ENCODE measurements at places on chromosomes 11 and 22.

- peak; percentile 85 for DNase-seq
Measured at GRCh38 chr11:120172054-120172911, 34.4 kb upstream of the TRIM29 start.

DNA sequence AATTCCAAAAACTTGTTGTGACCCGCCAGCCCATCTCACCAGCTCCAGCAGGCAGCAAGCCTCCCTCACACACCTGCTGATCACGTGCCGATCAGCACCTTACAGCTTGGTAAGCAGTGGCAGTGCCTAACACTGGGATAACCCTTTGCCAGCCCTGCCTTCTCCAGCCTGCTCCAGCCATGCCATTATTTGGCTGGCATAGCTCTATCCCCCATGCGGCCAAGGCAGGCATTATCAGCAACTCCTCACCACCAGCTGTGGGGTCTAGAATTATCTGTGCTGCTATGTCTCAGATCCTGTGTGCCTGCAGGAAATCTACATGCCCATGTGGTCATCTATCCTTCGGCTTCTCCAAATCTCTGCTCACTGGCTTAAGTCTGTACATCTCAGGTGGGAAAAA, 215.0 kb downstream of the ST3GAL4 start:
- DNase-seq: no peak

DNA sequence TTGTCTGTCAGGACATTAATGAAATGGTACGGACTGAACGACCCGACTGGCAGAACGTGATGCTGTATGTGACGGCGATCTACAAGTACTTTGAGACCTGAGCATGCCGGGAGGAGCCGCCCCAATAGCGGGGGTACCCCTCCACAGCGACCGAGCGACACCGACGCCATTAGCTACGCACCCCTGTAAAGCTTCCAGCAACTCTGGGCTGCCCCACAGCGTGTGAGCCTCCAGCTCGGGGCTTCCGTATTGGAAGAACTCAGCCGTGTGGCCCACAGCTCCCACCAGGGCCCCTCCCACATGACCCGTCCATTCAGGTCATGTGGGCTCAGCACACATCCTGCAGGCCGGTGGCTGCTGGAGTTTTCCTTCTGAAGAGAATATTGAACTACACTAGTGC, 12.9 kb upstream of the ADORA2A start:
- DNase-seq: no peak

DNA sequence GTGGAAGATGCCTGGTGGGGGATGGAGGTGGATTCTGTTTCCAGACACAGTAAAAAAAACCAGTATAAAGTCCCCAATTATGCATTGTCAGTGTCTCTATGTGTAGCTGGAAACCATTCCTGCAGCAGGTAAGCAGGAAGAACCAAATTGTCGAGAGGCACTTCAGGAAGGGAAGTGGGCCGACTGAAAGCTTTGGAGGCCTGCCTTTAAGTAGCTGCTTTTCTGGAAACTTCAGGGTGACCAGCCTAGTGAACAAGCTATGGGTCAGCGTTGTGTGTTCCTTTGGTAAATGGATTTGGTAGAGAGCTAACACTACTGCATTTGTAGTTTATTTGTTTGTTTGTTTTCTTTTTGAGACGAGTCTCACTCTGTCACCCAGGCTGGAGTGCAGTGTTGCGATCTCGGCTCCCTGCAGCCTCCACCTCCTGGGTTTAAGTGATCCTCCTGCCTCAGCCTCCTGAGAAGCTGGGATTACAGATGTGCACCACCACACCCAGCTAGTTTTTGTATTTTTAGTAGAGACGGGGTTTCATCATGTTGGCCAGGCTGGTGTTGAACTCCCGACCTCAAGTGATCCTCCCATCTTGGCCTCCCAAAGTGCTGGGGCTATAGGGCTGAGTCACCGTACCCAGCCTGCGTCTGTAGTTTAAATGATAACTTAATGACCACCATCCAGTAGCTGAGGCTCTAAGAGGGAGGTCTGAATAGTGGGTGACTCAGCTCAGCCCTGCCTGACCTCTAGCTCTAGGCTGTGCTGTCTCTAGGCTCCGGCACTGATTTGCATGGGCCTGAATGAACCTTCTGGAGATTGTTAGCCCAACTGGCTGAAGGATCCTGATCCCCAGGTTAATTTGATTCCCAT, 12.8 kb downstream of the PTPRJ start:
- no peak for DNase-seq

- DNase-seq: no peak
Measured at GRCh38 chr11:124474079-124474478, 28.6 kb upstream of the OR8B8 start.

- no peak for DNase-seq
Measured at GRCh38 chr11:82898241-82898640, 2.0 kb downstream of the PRCP start.

GRCh38 chr22:24134090-24134846, 47.0 kb upstream of the SUSD2 start:
- no peak for DNase-seq

DNA sequence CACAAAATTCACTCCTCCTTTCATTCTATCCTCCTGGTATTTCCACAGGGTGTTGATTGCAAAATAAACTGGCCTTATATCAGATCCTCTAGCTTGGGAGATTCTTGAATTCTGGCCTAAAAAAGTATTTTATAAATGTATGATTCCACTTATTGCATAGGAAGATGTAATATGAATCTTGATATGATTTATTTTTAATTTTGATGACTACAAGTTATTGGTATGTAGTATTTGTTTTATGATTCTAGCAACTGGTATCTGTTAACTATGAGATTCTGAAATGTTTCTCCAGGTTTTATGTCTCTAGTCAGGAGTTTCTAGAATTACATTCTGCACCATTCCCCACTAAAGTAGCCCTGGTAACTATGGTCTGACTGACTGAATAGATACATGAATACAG, 373.9 kb upstream of the C11orf87 start:
- no peak for DNase-seq

- no peak for DNase-seq
Measured at GRCh38 chr11:94895451-94895850, 77.9 kb downstream of the CWC15 start.

DNA sequence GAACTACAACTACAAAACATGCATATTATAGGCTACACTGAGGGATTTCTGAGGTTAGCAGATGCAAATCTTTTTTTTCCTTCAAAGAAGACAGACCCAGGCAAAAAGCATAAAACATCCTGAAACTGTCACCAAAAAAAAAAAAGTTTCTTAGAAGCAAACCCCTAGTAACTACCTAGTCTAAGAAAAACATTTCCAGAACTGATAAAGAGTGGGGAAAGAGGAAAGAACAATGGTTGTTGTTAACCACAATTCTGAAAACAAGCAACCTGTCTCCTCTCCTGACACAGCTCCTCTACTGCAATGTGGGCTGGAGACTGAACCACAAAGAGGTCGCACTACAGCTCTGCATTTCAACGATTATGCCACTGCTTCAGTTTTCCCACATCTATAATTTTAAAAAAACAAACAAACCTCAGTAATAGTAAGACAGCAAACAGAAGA, 15.0 kb downstream of the DENND5A start:
- DNase-seq: no peak

DNA sequence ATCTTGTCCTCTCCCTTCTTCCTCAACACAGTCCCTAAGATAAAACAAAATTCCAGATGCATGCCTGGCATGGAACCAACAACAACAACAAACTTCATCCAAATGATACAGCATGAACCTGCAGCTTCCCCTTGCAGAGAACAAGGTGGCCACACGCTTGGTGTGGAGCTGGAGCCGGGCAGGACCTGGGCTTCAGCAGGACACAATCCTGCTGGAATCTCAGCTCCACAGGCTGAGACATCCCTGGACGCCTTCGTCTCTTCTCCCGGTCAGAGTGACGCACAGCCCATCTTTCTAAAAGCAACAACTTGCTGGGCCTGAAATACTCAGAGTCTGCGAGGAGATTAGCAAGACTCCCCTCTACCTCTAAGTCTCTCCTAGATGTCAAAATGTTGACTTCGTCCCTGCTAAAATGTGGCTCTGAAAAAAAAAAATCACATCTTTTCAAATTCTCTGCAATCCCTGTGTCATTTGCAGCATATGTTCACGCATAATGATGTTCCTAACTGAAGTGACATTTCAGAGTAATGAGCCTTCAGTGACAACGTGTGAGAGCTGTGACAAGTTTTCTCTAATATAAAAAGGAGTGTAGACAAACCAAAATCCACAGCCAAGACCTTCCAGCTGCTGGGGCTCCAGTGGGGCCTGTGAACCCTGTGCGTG, 1232.3 kb downstream of the TBC1D22A start:
- DNase-seq: no peak

- no peak for DNase-seq
Measured at GRCh38 chr11:92266806-92267205, 42.2 kb downstream of the FAT3 start.

DNA sequence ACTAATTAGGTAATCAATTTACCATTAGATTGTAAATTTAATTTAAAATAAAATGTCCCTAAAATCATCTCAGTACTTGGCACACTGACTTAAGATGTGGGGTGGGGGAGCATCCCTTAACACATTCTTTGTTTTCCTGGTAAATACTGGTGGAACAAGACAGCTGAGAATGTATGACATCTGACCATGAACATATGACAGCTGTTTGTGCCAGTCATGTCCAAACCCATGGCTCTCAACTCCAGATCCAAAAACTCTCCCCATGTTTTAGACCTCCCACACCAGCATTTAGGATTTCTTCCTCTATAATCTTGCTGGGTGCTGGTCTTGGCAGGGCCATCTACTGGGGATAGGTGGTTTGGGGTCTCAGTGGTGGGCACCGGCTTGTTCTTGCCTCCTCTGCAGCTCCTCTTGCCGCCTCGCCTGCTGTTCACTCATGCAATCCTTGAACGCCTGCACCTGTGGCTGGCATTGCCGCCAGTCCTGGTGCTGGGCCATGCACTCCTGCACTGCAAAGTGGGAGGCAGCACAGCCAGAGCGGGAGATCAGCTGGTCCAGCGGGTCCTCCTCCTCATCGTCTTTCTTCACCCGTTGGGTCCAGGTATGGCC, 3.8 kb downstream of the COA4 start:
- no peak for DNase-seq

DNA sequence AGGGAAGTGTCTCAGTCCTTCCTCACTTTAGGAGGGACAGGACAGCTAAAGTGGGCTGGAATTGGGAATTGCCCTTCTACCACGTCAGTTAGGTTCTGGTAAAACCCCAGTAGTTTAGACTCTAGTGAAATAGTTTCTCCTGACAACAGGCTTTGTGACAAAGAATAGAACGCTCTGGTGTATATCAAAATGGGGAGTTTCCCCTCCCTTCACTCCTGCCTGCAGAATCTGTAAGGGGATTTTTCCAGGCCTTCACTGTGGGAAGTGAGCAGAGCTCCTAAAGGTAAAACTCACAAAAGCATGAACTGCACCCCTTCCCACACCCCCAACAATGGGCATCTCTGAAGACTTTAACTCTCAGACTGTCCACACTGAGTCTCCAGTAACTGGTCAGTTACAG, 460.9 kb upstream of the LRRC4C start:
- no peak for DNase-seq

DNA sequence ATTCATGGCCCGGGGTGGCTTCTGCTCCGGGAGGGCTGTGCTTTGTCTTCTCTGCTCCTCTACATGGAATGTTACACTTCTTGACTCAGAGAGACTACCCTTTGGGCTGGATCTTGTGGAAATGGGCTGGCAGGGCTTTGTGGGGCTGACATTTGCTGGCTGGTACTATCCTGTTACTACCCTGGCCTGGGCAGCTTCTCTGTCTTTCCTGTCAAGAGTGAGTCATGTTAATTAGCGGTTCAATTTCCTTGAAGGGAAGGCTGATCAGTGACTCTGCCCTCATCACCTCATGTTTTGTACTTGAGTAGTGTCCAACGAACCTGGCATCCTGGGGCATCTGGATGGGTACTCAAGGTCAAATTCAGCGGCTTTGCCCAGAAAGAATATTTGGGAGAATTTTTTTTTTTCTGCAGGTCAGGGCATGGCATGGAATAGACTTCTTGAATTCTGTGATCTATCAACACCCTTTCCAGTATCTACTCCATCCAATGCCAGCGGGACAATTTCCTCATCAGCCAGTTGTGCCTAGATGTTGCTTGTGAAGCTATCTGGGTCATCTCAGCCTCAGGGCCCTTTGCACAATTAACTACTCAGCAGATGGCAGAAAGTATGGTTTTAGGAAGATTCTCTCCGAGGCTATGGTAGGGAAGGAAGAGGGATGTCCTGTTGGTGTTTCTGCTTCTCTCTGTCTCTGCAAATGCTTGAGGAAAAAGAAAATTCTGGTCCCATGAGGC, 140.5 kb upstream of the PLET1 start:
- no peak for DNase-seq

DNA sequence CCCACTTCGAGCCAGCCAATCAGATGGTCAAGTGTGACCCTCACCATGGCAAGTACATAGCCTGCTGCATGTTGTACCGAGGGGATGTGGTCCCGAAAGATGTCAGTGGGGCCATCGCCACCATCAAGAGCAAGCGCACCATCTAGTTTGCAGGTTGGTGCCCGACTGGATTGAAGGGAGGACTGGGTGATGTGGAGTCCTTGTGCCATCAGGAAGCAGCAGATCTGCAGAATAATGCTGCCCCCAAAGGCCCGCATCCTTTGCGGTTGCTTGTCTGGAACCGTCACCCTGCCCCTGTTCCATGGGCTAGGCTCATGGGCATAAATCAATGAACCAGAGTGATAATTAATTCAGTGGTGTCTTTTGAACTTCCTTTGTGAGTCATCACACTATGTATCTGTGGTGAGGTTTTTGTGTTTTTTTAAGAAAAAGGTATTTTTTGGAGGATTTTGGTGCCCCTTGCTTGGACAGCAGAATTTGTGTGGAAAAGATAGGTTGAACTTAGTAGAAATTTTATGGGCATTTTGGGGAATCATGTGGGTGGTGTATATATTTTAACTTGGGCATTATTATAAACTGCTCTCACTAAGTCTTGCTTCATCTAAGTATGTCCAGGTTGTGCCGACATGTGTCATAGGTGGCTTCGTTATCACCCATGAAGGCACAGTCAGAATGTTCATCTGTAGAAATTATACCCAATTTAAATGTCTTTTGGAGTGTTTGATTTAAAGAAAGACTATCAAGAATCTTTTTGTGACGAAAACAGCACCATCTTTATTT, 22.3 kb downstream of the LRRC74B start:
- DNase-seq: no peak

GRCh38 chr11:7890417-7891172, 40.5 kb downstream of the OR10A6 start:
- no peak for DNase-seq

GRCh38 chr11:134725716-134726639, 313.9 kb upstream of the B3GAT1 start:
- DNase-seq: no peak

DNA sequence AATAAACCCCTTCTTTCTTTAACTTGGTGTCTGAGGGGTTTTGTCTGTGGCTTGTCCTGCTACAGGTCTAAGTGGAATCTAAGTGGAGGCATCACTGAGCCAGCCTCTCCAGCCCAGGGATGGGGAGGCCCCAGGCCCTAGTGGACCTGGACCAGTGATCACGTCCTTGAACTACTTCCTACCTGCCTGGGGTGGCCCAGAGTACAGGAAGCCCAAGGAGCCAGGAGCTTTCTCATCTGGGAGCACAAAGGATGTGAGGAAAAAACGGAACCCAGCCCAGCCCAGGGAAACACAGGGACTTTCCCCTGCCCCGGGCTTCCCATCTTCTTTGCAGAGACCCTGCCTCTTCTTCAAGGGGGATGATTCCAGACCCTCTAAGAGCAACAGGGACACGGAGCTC, 3.5 kb upstream of the CD5 start:
- DNase-seq: no peak

GRCh38 chr11:66967670-66968425, 7.3 kb upstream of the C11orf86 start:
- no peak for DNase-seq
